Omental fat pad (tissue), 4 donors: ENCODE measurements at places on chromosomes 1 and 21. TPM values are rescaled to one million over a fixed set of nuclear protein-coding genes. Genes with fewer than 3 reads are reported as not detected.

GRCh38 chr1:206570529-206570928, 41.7 kb downstream of the EIF2D start:
- DNase-seq: no peak

GRCh38 chr21:34073749-34074282, 438 bp downstream of the MRPS6 start:
- DNase-seq: no peak

GRCh38 chr1:30879126-30879786, 29.3 kb downstream of the SDC3 start:
- DNase-seq: no peak

- DNase-seq: no peak
These were observed 6.2 kb downstream of the WNT9A start for GRCh38 chr1:227941509-227942020.

DNA sequence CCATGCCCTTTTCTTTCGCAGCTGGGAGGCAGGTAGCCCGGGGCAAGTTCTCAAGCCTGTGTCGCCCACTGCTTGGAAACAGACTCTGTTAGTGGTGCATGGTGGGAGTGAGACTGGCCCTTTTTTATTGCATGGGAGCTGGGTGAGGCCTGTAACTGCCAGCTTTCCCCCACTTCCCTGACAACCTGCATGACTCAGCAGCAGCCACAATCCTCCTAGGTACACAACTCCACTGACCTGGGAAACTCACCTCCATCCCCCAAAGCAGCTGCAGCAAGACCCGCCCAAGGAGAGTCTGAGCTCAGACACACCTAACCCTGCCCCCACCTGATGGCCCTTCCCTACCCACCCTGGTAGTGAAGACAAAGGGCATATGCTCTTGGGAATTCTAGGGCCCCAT, 25.8 kb downstream of the PIGP start:
- DNase-seq: no peak

DNA sequence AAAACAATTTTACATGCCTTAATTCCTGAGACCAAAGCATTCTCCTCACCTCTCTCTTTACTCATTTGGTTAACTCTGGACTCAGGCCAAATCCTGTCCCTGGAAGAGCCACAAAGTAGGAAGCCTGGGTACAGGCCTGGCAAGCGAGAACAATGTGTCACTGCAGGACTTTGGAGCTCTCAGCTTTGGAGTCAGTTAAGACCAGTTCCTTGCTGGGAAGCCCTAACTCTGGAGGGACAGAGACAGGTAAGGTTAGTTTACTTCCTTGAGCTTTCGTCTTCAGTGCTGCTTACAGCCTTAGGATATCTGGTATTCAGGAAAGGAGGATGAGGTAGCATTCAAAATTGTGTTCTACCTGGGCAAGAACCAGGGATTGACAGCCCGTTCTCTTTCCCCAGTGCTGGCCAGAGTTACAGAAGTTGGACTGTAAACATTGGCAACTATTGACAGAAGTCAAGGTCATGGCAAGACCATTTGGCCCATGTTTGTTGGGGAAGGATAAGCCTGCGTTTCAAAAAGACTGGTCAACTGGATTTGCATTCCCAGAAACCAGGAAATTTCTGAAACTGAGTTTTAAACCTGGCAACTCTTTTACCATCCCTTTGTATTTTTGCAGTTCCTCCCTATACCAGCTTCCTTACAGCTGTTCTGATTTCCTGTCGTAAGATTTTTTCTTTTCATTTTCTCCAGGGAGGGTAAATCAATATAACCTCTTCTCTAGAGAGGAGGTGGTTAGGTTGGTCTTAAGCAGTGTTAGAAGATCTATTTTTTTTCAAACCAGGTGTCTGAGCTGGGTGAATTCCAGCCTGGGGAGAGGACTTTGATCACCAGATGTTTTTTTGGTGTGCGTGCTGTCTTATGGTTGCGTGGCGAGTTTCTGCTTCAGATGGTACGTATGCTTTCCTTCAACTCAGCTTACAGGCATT, at the start of gene C4BPB:
Gene C4BPB, plus strand, starts transcription at position 160 of the 926 bp plus-strand sequence. Its CDS starts 672 bp downstream, at position 832.
- no peak for DNase-seq

- DNase-seq: no peak
These were observed 89.4 kb downstream of the SDCCAG8 start for GRCh38 chr1:243345205-243345604.

DNA sequence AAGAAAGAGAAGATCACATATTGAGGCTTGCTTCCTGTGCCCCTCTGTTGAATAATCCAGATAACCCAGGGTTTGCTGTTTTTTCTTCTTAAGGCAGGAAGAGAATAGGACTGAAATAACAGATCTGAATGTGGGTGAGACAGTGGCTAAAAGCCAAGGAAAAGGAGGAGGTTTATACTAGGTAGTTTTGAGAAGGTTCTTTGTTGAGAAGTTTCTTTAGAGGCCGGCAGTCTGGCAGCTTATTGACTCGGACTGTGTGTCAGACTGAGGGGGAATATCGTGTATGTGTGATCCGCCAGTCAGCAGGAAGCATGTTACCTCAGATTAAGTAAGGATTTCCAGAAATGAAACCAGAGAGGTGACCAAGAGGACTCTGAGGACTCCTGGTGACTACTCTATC, 119.8 kb downstream of the PLA2G4A start:
- no peak for DNase-seq

GRCh38 chr1:116931016-116931918, 21.6 kb downstream of the PTGFRN start:
- DNase-seq: no peak

- DNase-seq: no peak
These were observed 3.7 kb downstream of the KNCN start for GRCh38 chr1:46547481-46548383.

GRCh38 chr1:20158358-20159070, 19.4 kb downstream of the PLA2G2F start:
- no peak for DNase-seq

GRCh38 chr1:143735764-143736461, 235.9 kb downstream of the FAM72C start:
- DNase-seq: no peak

GRCh38 chr1:26579681-26580111, 50.1 kb downstream of the RPS6KA1 start:
- DNase-seq: no peak

GRCh38 chr1:184553845-184554244, 167.0 kb downstream of the C1orf21 start:
- DNase-seq: no peak

IFI44 gene
- 24.0 TPM for total RNA-seq

DNAJC16 gene
- total RNA-seq: 19.7 TPM

S100A9 gene
- 436 TPM for total RNA-seq

CCNL2 gene
- 246 TPM for total RNA-seq

CELA2B gene
- total RNA-seq: not detected

ADAM30 gene
- not detected for total RNA-seq
